ENCODE measurements at places on chromosomes 2 and 18.

DNA sequence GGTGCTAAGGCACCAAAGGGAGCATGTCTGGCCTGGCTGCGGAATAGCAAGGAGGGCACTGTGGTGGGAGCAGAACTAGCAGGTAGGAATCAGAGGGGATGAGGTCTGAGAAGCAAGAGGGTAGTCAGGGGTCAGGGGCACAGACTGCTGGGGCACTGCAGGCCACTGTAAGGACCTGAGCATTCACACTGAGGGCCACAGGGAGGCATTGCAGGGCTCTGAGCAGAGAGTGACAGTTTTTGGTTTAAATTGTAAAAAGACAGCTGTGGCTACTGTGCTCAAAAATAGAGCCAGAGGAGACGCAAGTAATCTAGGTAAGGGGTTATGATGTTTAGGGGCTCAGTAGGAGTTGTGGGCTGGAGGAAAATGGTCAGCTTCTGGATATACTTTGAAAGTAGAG is 41.5 kb downstream of the ARHGAP25 start:
- no peak for DNase-seq

GRCh38 chr18:45066210-45066609 is 385.5 kb downstream of the SETBP1 start:
- DNase-seq, result no peak

DNA sequence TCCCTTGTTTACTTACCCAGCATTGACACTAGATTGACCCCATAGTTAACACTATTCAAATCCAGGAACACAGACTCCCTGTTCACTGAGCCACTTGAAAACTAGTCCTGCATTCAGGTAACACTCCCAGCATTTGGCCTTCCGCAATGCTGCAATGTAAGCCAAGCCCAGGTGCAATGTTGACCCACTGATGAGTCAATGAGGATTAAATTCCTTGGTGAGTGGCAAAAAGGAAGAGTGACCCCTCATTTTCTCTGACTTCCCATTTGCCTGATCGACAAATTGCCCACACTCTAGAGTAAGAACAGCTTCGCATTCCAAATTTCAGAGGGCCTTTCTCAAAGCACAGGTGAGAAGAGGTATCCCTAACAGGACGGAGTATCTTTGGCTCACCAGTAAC is 251.9 kb downstream of the FBXO15 start:
- DNase-seq, result peak; percentile 45

- DNase-seq, result no peak
Measured at GRCh38 chr2:175180701-175181103, 808 bp downstream of the ATP5MC3 start.

- no peak for DNase-seq
Measured at GRCh38 chr18:41134426-41134825, 820.6 kb upstream of the PIK3C3 start.

GRCh38 chr2:241813644-241814392 is 4.8 kb downstream of the NEU4 start:
- no peak for DNase-seq

DNA sequence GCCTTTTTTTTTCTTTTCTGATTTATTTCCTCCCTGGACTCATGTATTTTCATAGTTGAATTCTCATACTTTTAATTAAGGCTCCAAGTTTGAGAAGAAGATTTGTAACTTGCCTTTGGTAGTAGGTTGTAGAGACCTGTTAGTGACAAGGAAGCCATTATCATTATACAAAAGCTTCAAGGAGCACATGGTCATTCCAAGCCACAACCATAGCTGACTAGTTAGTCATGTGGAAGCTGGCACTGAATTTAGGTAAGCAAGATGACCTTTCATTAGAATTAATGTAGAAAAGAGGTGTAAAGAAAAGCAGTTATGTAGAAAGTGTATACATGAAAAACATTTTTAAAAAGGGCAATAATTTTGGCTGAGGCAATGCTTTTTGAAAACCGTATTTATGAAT is 89.7 kb downstream of the LRP1B start:
- DNase-seq, result peak; percentile 45

- no peak for DNase-seq
Measured at GRCh38 chr18:682833-683232, 25.4 kb downstream of the TYMS start.

GRCh38 chr2:212998626-212999359 is 152.6 kb downstream of the IKZF2 start:
- peak; percentile 38 for DNase-seq

DNA sequence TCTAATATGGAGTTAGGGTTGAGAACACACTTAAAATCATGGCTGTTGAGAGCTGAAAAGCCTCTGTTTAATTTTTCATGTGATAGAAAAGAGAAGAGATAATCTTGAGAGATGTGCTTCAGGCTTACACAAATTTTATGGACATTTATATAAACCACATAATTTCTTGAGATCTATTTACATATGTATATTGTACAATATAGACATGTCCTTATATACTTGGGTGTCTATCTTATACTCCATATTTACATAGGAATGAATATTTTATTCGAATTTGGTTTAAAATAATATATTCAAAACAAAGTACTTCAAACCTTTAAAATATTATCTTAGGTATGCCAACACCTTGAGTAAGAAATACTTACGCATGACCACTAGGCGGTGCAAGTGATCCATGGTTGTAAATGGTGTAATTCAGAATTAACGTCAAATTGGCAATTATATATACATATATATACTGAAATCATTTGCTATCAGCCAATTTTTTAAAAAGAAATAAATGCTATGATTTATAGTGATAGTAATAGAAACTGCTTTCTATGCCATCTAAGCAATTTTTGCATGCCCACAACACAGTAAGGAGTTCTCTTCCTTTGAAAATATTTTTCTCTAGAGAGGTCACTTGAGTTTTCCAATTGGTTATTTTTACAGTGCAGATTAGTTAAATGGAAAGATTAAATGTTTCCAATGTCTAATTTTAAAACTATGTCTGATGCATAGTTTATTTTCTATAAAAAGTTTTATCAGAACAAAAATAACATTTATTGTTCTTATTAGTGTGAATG is 37.6 kb upstream of the SPAG16 start:
- peak; percentile 21 for DNase-seq

DNA sequence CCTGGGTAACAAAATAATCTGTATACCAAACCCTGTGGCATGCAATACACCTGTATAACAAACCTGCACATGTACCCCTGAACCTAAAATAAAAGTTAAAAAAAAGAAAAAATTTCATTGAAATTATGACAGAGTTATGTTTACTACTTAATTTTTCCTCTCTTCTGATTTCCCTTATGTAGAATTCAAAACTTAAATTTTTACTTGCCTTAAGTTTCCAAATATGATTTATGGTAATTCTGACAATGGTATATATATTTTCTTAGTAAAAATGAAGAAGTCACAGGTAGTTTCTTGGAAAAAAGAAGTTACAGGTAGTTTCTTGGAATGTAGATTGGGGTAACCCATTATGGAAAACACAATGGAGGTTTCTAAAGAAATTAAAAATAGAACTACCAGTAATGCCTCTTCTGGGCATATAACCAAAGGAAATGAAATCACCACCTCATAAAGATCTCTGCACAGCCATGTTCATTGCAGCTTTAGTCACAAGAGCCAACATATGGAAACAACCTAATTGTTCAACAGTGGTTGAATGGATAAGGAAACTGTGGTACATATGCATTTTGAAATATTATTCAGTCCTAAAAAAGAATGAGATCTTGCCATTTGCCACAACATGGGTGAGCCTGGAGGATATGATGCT is 164.9 kb downstream of the BABAM2 start:
- DNase-seq, result no peak

GRCh38 chr2:235968155-235968554 is 200.0 kb downstream of the GBX2 start:
- DNase-seq, result no peak

GRCh38 chr2:88615822-88616221 is 11.4 kb downstream of the EIF2AK3 start:
- DNase-seq, result peak; percentile 41

DNA sequence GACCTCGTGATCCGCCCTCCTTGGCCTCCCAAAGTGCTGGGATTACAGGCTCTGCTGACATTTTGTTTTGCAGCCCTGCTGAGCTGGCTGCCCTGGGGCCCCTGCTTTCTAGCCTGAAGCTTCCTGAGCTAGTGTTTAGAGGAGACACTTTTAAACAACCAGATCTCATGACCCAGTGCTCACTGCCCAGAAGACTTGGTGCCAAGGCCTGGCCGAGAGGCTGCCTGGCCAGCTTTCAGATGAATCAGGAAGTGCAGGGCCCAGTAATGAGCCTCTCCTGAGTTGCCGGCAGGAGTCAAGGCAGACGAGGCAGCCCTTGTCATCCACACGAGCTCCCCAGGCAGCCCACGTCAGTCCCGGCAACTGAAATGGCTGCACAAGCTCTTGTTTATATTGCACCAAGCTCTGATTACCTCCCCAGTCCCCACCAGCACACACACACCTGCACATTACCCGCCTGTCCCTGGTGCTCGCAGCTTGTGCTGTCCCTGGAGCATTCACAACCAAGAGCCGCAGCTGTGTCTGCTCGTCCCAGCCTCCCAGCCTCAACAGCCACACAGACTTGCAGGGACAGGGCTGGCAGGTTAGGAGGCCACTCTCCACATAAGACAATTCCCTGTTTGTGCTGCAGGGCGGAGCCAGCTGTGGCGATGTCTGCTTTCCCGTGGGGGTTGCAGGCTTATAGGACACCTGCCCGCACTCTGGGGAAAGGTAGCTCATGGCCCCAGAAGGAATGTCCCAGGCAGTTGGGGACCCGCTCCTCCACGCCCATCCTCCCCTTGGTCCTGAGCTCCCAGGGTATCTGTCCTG is 331.2 kb upstream of the MYT1L start:
- DNase-seq, result no peak

DNA sequence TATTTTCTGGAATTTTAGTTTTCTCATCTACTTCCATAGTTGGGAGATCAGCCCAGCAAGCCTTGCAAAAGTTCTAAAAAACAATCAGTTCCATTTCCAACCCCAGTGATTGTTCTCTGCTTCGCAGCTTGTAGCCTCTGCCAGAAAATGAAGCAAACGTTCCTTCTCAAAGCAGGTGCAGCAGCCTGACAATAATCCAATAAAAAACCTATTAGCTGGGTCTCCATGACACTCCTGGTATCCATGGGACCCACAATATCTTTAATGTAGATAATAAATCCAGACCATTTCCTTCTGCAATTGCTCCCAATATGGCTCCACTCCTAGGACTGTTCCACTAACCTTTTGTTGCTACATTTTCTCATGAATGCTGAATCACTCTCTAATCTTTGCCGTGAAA is 140.8 kb upstream of the SETBP1 start:
- DNase-seq, result no peak

GRCh38 chr2:95009412-95009811 is 16.1 kb upstream of the MAL start:
- DNase-seq, result no peak

DNA sequence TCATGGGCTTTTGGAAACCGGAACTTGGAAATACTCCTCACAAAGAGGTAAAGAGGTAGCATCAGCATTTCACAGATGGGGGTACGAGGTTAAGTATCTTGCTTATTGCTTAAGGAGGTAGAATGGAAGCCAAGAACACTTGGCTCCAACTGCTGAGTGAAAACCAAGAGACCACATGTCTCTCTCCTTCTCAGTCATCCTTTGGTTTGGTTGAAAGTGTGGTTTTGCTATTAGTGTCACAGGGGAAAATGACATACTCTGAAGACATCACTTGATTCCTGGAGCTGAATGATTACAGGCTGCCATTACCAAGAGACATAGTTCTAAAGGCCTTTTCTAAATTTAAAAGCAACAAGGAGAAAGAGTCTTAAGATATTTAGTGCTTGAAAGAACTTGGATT is 41.5 kb downstream of the ANTXR1 start:
- no peak for DNase-seq

DNA sequence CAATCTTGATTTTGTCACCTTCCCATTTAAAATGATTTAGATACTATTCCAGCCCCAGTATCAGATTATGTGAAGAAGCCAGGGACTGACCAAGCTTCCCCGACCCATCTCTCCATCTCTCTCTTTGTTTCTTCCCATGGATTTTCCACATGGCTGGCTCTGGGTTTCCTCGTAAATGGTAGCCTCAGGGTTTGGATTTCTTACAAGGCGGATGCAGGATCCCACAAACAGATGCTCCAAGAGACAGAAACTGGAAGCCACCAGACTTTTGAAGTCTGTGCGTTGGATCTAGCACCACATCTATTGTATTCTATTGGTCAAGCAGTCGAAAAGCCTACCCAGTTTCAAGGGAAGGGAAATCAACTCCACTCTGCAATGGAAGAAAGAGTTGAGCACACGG is 46.0 kb upstream of the SPHKAP start:
- no peak for DNase-seq

- peak; percentile 63 for DNase-seq
Measured at GRCh38 chr2:38274286-38275276, 102.5 kb downstream of the ATL2 start.

GRCh38 chr2:241612156-241613016 is 24.6 kb downstream of the THAP4 start:
- no peak for DNase-seq

- no peak for DNase-seq
Measured at GRCh38 chr2:143689541-143689940, 560.3 kb downstream of the ARHGAP15 start.

DNA sequence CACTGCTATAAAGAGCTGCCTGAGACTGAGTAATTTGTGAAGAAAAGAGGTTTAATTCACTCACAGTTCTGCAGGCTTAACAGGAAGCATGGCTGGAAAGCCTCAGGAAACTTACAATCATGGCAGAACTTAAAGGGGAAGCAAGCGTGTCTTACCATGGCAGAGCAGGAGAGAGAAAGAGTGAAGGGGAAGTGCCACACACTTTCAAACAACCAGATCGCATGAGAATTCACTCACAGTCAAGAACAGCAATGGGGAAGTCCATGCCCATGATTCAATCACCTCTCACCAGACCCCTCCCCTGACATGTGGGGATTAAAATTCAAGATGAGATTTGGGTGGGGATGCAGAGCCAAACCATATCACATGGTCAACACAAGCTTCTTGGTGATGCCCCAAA is 34.7 kb upstream of the CDK5R2 start:
- DNase-seq, result no peak

DNA sequence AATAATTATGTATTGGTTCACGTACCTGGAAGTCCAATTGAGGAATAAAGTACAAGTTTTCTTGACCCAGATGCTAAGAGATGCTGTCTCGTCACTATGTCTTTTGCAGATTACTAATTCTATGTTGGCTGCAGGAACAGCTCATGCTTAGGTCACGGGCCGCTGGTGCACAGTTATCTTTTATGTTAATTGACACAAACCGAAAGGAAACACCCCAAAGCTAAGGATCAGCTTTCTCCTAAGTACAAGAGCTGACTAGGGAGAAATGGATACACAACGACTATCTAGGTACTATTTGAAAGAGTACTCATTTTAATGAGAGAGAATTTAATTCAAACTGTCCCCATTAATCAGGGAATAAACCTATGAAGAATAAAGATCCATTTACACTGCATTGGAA is 217.7 kb upstream of the SLC35G4 start:
- no peak for DNase-seq

DNA sequence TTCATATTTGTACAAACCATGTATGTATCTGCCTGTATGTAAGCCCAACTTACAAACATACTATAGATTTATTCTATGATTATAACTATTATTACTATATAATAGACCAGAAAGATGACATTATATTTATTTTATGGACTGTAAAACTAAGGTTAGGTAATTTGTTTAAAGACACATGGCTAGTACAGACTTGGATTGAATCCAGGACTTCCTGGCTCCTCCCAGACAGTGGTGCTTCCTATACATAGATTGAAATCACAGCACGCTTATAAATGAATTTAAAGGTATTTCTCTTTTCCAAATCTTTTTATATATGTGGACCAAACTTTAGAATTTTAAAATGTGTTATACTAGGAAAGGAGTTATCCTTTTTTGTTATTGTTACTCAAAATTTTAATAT is 151.6 kb upstream of the MYO3B start:
- no peak for DNase-seq
